Activated CD8-positive, alpha-beta memory T cell treated with anti-CD3 and anti-CD28 coated beads, Interleukin-2, amount 10 ng/mL, durations not matched to agents 7 days and 5 days (primary cell): ENCODE measurements at places on chromosomes 2 and 18.

GRCh38 chr2:190149908-190150307 is 87.4 kb upstream of the MSTN start:
- no peak for DNase-seq

- DNase-seq, result no peak
These were observed 380.4 kb upstream of the POU3F3 start for GRCh38 chr2:104473546-104473945.

GRCh38 chr2:106299696-106300095 is 105.6 kb upstream of the UXS1 start:
- DNase-seq, result no peak

GRCh38 chr2:216615298-216616082 is 17.7 kb upstream of the IGFBP2 start:
- no peak for DNase-seq

DNA sequence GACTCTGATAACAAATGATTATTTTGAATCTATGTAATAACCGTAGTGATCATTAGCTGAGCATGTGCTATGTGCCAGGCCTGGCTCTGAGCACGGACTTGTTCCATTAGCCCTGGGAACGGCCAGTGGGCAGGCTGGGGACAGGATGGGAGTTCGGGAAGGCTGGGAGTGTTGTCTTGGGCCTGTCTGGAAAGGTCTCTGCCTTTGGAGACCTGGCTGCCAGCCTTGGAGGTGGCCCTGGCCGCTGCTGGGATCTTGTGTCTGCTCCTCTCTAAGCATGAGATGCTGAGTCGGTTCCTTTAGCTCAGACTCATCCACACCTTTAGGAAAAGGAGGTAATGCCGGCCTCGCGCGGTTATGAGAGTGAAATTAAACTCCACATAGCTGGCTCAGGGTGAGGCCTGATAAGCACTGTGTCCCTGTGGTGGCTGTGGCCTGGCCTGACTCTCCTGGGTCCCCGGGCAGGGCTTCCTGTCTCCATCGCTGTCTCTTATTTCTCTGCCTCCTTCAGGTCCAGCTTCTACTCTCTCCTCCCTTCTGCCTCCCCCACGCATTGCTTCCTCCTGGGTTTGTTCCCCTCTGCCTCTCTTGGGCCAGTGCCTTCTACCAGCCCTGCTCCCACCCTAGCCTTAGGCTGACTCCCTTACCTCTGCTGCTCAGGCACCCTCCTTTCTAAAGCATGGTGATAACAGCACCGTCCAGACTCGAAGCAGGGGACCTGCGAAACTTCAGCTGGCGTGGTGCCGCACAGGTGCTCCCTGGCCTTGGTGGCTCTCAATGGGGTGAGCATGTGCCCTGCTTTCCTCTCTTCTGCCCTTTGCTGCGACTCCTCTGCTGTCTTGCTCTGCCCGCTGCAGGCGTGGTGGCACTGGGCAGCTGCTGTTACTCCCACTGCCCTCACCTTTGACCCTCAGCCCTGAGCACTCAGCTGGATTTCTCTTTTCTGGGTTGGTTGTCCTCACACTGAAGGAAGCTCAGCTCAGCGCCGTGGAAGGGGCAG is 41.8 kb downstream of the NCK2 start:
- peak; percentile 78 for DNase-seq

- DNase-seq, result no peak
These were observed 176.9 kb upstream of the SMAD7 start for GRCh38 chr18:49127471-49128190.

DNA sequence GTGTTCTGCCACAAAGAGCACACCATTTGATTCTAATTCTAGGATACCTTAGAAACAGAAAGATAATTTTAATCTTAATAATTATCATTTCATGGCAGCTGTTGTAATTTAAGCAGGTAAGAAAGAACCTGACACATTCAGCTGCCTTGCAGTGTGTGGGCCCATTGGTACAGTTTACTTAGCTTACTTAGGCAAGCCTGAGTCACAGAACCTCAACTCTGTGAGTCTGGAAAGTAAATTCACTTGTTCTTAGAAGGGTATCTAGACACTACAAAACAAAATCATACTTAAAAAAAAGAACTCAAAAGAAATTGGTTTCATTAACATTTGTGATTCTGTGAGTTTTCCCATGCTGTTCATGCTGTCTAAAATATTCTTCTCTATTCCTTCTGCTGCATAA is 956.3 kb upstream of the SLC39A10 start:
- no peak for DNase-seq

DNA sequence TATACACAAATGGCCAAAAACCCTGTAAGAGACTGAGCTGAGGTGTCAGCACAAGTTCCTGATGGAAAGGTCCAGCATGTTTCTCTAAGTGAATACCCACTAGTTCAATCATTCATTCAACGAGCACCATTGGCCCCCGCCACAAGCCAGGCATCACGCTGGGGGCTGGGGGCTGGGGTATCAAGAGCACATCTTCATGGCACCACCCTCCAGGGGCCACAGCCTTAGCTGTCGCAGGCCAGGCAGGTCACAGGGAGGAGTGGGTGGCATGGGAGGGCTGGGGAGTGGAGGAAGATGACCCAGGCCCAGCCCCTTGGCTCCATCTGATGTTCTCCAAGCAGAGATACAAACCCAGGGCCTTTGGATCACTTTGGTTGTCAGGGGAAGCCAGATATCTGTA is 97.9 kb downstream of the ACKR3 start:
- DNase-seq, result no peak
